Colonic mucosa (tissue), 4 donors: ENCODE measurements at places on chromosomes 7 and 10.

- DNase-seq, result no peak
Observed at GRCh38 chr7:133748443-133749407, 378.4 kb upstream of the LRGUK start.

DNA sequence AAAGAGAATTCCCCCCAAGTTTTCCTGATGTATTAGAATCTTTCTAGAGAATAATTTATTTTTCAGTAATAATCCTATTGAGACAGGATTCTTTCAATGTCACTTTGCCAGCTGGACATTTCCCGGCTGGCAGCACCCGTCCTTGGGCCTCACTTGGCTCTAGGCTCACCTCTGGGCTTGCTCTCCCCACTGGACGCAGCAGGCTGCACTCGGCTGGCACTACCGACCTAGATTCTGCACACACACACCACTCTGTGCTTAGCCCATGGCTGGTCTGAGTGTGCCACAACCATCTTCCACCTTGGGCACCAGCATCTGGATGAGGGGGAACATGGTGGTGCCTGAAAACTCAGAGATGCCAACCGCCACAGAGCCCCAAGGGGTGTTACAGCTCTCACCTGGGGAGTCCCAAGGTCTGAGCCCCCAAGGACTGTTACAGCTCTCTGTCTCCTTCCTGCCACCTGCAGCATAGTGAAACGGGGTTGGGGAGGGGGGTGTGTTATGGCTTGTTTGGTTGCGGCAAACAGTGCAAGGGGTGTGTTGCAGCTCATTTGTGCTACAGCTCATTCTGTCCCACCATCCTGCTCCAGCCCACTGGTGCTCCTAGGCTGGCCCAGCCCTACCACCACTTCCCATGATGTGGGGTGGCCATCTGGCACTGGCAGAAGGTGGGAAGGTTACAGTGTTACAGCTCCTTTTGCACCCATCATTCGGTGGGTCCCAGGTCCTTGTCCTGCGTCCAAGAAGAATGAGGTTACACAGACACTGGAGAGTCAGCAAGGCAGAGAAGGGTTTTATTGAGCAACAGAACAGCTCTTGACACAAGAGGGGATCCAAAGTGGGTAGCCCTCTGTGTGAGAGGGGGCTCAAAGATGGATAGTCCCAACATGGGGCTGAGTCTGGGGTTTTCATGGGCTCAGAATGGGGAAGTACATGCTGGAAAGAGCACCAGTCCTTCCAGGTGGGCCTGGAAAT, 2.1 kb downstream of the GALNTL5 start:
- no peak for DNase-seq

DNA sequence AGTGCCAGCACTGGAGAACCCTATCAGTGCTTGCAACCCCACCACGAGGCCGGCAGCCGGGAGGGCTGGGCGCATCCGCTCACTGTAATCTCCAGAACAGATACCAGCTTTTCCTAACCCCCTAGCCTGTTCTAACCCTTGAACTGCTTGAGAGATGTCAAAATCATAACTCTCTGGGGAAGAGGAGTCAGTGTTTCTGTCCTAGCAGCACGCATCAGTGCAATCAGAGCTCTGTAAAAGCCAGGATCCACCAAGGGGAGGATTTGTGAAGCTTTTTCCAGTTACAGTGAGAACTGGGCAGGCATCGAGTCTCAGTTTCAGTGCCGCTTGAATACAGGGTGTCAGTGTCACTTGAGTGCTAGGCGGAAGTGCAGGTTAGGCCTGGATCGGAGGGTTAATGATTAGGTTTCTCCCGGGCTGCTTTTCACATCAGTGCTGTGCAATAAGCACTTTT, 104.5 kb upstream of the INSYN2A start:
- DNase-seq, result peak; percentile 63

GRCh38 chr10:49656845-49657493, 22.5 kb upstream of the C10orf53 start:
- no peak for DNase-seq

DNA sequence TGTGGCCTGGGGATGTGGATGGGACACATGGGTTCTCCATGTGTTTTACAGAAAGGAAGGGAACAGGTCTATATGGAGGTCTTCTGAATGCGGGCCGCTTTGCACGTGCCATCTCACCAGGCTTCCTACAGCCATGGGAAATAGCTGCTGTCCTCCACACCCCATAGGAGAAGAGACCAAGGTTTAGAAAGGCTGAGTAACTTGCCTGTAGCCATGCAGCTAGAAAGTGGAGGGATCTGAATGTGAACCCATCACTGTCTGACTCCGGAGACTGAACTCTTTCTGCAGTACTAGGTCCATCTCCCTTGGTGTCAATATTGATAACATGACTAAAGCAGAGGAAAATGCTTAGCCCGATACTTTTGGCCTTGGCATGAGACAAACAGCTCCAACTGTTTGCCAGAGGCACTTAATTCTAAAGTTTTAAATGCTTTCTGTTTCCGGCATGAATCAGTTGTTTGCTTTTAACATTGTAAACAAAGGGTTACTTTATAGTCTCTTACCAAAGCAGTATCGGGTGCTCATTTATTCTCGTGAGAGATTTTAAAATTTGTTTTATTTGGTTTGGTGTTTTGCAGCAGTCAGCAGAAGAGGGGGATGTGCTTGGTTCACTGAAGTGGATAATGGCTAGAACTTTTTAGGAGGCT, 64.8 kb upstream of the LOXL4 start:
- DNase-seq, result no peak

GRCh38 chr10:105973902-105974301, 1190.6 kb downstream of the SORCS1 start:
- DNase-seq, result no peak

- DNase-seq, result no peak
Observed at GRCh38 chr7:42091461-42092291, 145.3 kb downstream of the GLI3 start.

- no peak for DNase-seq
Observed at GRCh38 chr10:65628493-65629139, 1297.2 kb upstream of the LRRTM3 start.

- DNase-seq, result no peak
Observed at GRCh38 chr7:78326876-78327275, 528.3 kb downstream of the PHTF2 start.

- DNase-seq, result peak; percentile 73
Observed at GRCh38 chr7:150388709-150389531, 9.8 kb downstream of the ZNF775 start.

- no peak for DNase-seq
Observed at GRCh38 chr7:13687500-13687899, 302.0 kb downstream of the ETV1 start.

GRCh38 chr7:93715234-93715633, 140.7 kb upstream of the CALCR start:
- peak; percentile 22 for DNase-seq

DNA sequence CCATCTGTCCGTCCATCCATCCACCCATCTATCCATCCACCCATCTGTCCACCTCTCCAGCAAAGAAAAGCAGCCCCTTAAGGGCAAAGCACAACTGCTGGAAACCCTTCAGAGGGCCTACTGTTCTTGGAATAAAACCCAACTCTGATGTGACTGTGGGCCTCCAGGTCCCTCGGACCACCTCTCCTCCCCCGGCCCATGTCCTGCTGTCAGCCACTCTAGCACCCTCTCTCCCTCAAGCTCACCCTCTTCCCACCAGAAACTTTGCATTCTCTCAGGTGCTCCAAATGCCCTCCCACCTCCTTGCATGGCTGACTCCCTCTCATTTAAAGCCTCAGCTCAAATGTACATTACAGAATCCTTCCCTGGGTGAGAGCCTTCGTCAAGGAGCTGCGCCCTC, 110.3 kb downstream of the ARHGAP22 start:
- DNase-seq, result peak; percentile 4

GRCh38 chr10:102729029-102730026, 14.4 kb upstream of the WBP1L start:
- peak; percentile 84 for DNase-seq

- DNase-seq, result no peak
Observed at GRCh38 chr7:75631711-75632110, 107.0 kb downstream of the HIP1 start.

DNA sequence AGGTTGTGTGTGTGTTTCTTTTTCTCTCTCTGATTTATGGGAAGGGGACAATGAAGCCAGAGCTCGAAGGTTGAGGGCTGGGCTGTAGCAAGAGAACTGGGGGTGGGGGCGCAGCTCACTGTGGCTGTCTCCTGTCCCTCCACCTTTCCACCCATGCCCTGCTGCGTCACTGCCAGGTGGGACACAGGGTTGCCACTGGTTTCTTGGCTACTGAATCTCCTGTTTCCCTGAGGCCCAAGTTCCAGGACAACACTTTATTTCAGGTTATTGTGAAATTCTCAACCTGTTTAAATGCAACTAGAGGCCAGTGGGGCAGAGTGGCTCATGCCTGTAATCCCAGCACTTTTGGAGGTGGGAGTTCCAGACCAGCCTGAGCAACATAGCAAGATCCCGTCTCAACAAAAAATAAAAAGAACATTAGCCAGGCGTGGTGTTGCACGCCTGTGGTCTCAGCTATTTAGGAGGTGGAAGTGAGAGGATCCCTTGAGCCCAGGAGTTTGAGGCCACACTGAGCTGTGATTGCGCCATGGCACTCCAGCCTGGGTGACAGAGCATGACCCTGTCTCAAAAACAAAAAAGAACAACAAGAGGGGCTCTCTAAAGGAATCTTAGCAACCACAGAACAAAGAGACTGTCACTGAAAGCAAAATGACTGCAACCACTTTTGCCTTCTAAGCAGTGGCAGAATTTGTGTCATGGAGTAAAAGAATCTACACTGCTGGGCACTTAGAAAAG, 22.6 kb downstream of the TBATA start:
- DNase-seq, result no peak

DNA sequence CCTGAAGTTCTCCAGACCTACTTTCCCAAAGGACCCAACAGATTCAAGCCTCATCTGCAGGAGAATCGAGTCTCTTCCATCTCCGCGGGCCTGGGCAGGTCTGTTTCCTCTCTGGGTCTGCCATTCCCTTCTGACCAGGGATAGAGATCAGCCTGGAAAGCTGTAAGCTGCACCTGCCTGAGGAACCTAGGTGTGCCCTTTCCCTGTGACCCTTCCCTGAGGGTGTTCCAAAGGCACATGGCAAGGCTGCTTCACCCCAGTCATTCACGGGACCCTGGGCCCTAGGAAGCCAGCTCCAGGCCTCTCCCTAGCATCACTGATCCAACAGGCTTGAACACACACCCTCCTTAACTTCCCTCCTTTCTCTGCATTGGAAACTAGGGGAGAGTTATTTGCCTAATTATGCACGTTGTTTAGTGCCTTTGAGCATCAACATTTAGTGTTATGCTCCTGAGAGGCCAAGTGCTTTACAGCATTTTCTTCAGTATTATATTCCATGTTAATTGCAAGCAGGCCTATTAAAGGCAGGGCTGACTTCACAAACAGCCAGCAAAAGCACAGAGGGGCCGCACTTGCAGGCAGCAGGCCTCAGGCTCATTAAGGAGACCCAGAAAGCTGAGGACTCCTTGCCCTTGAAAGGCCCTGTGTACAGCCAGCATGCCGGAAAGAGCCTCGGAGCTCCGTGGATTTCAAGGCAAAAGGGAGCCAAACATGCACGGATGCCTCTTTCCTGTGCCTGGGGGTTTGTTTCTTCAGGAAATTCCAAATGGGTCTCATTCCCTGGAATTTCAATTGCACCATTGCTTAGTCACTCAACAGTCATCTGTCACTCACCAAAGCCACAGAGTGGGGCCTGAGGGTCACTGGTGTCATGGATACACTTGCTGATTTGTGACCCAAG, 91.0 kb upstream of the FAM20C start:
- no peak for DNase-seq

DNA sequence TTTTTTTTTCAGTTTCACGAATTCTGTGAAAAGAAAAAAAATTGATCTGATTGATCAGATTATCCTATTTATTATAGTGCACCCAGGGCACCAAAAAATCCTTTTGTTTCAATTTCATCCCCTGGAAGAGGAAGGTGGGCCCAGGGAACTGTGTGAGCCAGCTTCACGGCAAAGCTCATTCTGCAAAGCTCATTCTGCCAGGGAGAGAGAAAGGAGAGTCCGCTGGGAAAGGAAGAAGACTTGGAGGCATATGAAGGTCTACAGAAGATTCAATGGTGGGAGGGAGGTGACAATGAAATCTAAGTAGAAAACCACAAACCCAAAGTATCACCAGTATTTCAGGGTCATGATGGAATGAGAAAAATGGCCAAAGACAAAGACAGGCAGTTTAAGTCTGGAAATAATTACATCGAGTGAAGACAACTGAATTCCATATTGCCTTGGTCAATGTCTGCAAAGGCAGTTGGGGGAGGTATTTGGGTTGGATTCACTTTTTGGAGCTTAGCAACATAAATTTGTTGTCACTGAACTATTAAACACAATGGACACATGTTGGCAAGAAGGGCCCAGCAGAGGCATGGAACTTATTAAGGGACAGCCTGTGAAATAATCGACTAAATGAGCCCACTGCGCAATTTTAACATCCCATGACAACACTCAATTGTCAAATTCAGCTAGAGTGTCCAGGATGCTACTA, 587.8 kb upstream of the MKI67 start:
- no peak for DNase-seq

DNA sequence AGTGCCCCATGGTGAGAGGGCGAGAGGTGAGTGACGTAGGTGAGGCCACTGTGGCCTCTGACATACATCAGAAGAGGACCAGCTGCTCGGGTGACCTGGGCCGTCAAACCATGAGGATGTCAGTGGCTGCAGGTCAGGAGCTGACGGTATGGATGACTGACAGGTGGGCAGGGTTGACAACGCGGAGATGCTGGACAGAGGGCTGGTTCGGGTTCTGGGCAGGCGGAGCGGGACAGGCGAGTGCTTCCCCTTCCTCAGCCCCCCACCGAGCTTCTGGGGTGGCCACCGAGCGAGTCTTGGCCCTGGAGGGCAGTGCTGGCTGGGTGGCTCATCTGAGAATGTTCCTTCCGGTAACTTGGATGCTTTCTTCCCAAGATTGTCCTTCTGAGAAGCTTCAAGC, 91.8 kb downstream of the ACTR3B start:
- no peak for DNase-seq
